ENCODE measurements at places on chromosomes 12 and 14.

- DNase-seq = no peak
Measured at GRCh38 chr12:131002216-131002631, 48.5 kb downstream of the ADGRD1 start.

GRCh38 chr12:101935890-101936746 is 58.7 kb downstream of the DRAM1 start:
- DNase-seq = no peak

GRCh38 chr14:101937926-101938767 is 26.2 kb upstream of the DYNC1H1 start:
- no peak for DNase-seq

DNA sequence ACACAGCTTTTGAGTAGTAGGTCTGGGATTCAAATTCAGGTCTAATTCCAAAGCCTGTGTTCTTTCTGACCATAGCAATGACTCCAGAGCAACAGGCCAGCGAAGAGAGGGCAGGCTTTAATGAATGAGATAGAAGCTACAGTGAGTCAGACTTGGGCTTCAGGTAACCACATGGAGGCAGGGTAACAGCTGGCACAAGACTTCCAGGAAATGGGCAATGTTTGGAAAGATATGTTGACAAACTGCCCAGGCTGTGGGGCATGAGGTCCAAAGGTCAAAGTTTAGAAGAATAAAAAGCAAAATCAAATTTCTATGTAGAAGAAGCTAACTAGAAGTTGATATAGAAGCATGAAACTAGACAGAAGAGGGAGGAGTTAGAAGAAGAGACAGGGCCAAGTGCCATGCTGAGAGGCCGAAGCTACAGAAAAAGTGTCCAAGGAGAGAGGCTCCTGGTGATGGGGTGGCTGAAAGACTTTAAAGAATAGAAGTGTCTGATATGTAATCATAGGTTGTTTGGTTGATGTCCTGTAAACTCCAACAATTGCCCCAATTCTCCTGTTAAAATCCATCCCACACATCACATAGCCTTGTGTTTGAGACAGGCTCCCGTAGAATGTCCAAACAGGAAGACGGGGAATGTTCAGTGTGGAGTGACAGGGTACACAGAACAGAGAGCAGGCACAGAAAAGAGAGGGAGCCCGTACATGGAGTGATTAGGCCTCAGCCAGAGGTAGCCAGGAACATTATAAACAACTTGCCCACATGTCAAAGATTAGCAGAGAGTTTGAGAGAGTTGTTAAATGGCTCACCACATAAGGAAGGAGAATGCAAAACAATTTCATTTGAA is 384.7 kb downstream of the CCDC91 start:
- DNase-seq = no peak

GRCh38 chr12:123097561-123098084 is 53.3 kb downstream of the PITPNM2 start:
- no peak for DNase-seq

DNA sequence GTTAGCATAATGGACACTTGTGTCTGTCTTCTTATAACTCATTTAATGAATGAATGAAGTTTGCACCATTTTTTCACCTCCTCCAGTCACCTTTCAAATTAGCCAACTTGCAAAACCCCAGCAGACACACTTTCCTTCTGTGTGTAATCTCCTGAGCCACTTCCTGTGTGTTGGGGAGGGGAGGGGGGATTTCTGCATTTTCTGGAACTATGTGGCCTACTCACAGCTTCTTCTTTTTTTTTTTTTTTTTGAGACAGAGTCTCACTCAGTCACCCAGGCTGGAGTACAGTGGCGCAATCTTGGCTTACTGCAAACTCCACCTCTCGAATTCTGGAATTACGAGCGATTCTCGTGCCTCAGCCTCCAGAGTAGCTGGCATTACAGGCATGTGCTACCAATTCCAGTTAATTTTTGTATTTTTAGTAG is 4.1 kb upstream of the SERPINA1 start:
- no peak for DNase-seq
